Calu3 (cell line): ENCODE measurements at places on chromosomes 2 and 18. TPM values are rescaled to one million over a fixed set of nuclear protein-coding genes. Genes with fewer than 3 reads are reported as not detected.

GRCh38 chr2:234318361-234318760 lies 178.5 kb downstream of the ARL4C start:
- DNase-seq = no peak
- no peaks in the 10 kb centered on the region for H3K4me1 ChIP-seq
- no peaks in the 10 kb centered on the region for H3K27me3 ChIP-seq
- no peak overlapping the region for H3K4me3 ChIP-seq

- no peaks in the 10 kb centered on the region for H3K27me3 ChIP-seq
- no peak overlapping the region for H3K27ac ChIP-seq
- peaks cover 29% of the 10 kb centered on the region for H3K4me1 ChIP-seq
- no peak for DNase-seq
- no peak overlapping the region for H3K4me3 ChIP-seq
Observed at GRCh38 chr2:26455037-26455669, 22.8 kb downstream of the OTOF start.

DNA sequence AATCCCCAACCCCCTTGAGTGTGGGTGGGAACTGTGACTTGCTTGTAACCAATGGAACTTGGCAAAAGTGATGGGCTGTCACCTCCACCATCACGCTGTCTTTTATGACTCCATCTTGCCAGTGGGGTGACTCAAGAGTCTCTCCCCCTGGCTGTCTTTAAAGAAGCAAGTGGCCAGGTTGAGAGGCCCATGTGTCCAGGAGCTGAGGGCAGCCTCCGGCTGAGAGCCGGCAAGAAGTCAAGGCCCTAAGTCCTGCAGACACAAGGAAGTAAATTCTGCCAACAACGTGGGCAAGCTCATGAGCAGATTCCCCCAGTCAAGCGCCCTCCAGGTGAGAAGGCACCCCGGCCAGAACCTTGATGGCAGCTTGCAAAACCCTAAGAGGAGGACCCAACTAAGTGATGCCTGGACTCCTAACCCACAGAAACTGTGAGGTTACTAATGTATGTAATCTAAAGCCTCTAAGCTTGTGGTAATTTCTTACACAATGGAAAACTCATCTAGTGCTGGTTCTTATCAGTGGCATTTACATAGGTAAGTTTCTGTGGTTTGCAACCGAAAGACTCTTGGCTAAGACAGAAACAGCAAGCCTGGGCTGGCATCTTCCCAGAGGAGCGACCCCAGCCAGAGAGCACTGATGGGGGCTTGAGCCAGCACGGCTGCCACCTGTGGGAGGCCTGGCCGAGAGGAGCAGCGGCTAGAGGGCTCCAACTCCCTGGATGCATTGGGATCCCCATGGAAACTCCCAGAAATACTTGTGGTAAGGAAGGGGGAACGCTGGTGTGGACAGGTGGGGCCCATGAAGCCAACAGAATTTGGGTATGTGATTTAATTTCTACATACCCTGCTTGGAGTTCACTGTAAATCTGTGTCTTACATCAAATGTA lies 49.3 kb downstream of the CIB4 start:
- H3K36me3 ChIP-seq = no peaks in the 10 kb centered on the region
- H3K27ac ChIP-seq = no peak overlapping the region
- H3K4me3 ChIP-seq = no peak overlapping the region

GRCh38 chr2:229254206-229254605 lies 16.9 kb downstream of the PID1 start:
- no peaks in the 10 kb centered on the region for H3K27me3 ChIP-seq
- no peak overlapping the region for H3K4me3 ChIP-seq
- DNase-seq = no peak
- H3K27ac ChIP-seq = no peak overlapping the region

DNA sequence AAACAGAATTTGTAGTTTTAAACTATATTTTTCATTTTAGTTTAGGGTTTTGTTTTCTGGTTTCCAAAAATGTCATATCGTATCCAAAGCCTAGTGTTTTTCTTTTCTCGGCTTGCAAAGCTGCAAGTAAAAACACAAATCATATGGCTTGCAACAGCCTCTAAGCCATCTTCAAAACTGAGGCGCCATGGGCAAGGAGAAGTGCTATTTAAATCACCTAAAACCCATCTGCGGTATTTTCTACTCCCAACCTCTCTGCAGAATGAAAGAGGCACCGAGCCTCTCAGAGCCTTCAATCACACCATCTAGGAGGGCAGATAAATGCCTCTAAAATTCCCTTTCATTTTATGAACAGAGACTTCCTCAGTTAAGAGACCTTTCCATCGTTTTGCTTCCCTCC lies 25.2 kb downstream of the FECH start:
- no peak overlapping the region for H3K27ac ChIP-seq
- H3K4me1 ChIP-seq = peaks cover 7% of the 10 kb centered on the region
- H3K4me3 ChIP-seq = no peak overlapping the region

DNA sequence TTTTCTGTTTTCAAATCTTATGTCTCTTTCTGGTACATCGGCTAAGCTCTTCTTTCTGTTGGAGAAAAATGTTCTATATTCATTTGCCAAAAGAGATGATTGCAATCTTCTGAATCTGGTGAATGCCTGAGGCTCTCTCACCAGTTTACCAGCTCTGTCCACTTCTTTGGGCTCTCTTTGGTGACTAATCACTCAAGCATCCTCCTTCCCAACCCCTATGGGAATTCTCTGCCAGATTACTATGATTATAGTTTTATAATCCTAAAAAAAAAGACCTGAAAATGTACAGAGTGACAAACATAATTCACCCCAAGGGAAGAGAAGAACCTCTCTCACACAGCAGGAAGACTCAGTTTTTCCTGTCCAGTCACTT lies 187.3 kb downstream of the CAMKMT start:
- H3K4me1 ChIP-seq = peaks cover 43% of the 10 kb centered on the region
- H3K27ac ChIP-seq = no peak overlapping the region
- H3K4me3 ChIP-seq = no peak overlapping the region
- no peaks in the 10 kb centered on the region for H3K36me3 ChIP-seq
- no peak for DNase-seq
- H3K27me3 ChIP-seq = no peaks in the 10 kb centered on the region

DNA sequence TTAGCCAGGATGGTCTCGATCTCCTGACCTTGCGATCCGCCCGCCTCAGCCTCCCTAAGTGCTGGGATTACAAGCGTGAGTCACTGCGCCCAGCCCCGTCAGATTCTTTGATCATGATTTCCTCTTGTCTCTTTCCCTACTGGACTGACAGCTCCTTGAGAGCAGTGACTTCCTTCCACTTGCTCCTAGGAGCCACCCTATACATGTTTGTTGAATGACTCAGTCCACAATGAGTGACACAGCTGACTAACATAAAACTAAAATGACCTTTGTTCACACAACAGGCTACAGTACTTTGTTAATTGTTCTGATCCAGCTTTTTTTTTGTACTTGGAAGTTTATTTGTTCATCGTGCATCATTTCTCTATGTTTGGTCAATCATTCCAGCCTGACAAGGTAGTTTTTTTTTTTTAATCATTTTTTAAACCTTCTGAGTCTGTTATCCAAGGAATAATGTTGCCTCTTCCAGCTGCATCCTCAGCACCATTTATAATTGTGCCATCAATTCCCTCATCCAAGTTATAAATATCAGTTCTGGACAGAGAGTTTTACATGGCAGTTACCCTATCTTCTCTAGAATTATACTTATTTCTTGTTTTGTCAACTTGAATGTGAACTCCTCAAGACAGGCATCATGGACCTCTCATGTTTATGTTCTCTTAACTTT lies 42.9 kb upstream of the TUBA3E start:
- H3K4me1 ChIP-seq = peaks cover 14% of the 10 kb centered on the region
- DNase-seq = peak; percentile 79
- H3K27me3 ChIP-seq = peaks cover 5% of the 10 kb centered on the region
- H3K36me3 ChIP-seq = peaks cover 7% of the 10 kb centered on the region
- peak overlapping the region; percentile 14 for H3K4me3 ChIP-seq

DNA sequence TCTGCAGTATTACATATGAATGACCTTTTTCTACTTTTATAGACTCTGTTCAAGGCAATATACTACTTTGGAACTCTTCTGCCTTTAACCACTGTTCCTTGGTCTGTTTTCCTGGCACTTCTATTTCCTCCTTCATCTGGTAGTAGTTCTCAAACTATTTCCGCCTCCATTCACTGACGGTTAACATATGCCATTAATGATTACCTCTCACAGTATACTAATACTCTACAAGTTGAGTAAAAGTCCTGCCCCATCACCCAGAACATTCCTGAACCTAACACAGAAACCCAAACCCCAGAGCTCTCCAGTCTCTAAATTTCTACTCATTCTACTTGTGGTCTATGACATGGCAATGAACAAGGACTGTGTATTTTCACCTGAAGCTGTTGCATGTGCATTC lies 4.5 kb downstream of the GFPT1 start:
- peak overlapping the region; percentile 94 for H3K4me3 ChIP-seq
- peaks cover 82% of the 10 kb centered on the region for H3K36me3 ChIP-seq
- H3K27ac ChIP-seq = peak overlapping the region; percentile 84
- peaks cover 38% of the 10 kb centered on the region for H3K4me1 ChIP-seq
- peak; percentile 23 for DNase-seq

- peaks cover 56% of the 10 kb centered on the region for H3K27me3 ChIP-seq
- no peak overlapping the region for H3K4me3 ChIP-seq
Observed at GRCh38 chr2:120622886-120623753, 112.5 kb upstream of the GLI2 start.

GRCh38 chr2:224498991-224499390 lies 86.2 kb downstream of the CUL3 start:
- H3K27ac ChIP-seq = no peak overlapping the region
- no peak for DNase-seq
- H3K4me3 ChIP-seq = no peak overlapping the region
- peaks cover 38% of the 10 kb centered on the region for H3K36me3 ChIP-seq
- H3K4me1 ChIP-seq = no peaks in the 10 kb centered on the region
- no peaks in the 10 kb centered on the region for H3K27me3 ChIP-seq

GRCh38 chr2:58006256-58006951 lies 40.2 kb upstream of the VRK2 start:
- DNase-seq = no peak
- no peak overlapping the region for H3K27ac ChIP-seq
- no peak overlapping the region for H3K4me3 ChIP-seq
- H3K4me1 ChIP-seq = peaks cover 11% of the 10 kb centered on the region

DNA sequence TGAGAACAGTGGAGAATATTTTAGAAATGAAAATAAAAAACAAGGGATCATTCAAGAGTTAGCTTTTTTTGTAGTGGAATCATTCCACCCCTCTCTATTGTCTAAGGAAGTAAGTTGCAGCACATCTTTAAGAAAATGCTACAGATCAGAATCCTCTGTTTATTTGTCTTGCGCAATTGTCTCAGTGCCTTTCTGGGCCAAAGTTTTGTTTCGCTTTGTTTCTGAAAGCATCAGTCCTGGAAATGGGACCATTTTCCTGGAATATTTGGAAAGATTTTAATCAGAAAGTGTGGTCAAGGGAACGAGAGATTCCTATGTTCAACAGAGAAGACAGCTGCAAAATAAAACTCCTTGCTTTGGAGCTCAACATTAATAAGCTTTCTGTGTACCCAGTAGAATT lies 74.0 kb downstream of the NRXN1 start:
- H3K27ac ChIP-seq = no peak overlapping the region
- H3K36me3 ChIP-seq = no peaks in the 10 kb centered on the region
- no peaks in the 10 kb centered on the region for H3K27me3 ChIP-seq
- no peak overlapping the region for H3K4me3 ChIP-seq
- DNase-seq = no peak

DNA sequence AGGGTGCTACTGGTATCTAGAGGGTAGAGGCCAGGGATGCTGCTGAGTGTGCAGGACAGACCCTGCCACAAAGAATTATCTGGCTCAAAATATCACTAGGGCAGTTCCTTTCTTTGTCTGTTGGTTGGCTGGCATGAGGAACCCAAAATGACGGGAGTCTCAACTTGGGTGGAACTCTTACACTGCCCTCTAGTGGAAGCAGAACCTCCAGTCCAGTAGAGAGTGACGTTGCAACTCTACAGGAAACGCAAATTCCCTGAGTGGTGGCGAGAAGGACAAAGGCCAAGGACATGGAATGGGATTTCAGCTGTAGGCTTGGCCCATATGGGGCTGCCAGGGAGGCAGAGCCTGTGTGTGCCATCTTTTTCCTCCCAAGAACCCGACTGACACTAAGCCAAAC lies 47.1 kb downstream of the COPS8 start:
- no peaks in the 10 kb centered on the region for H3K27me3 ChIP-seq
- DNase-seq = no peak
- H3K36me3 ChIP-seq = no peaks in the 10 kb centered on the region
- H3K4me3 ChIP-seq = no peak overlapping the region
- peaks cover 8% of the 10 kb centered on the region for H3K4me1 ChIP-seq

GRCh38 chr18:35999925-36000324 lies 27.4 kb downstream of the RMP24 start:
- no peaks in the 10 kb centered on the region for H3K36me3 ChIP-seq
- no peak for DNase-seq
- no peak overlapping the region for H3K27ac ChIP-seq
- H3K4me1 ChIP-seq = no peaks in the 10 kb centered on the region

EMX1 gene
- total RNA-seq = not detected in 2 replicates

- H3K27me3 ChIP-seq = peaks cover 20% of the 10 kb centered on the region
- H3K4me1 ChIP-seq = peaks cover 15% of the 10 kb centered on the region
Observed at GRCh38 chr2:219446101-219446504, 11.5 kb downstream of the SPEG start.

DNA sequence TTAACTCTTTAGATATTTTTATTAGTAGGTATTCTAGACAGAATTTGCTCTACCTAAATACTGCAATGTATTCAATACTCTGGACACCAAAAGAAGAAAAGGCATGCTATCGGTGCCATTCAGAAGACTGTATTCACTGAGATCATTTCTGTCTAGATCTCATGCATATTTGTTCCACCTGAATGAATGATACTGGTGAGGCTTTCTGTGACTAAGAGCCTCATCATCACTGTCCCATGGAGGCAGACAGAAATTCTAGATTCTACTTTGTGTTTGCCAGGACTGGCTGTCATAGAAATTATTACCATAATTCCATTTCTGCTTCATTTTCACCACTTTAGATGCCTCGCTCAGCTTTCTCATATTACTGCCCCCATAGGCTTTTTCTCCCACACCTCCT lies 340.7 kb downstream of the MBD2 start:
- no peak overlapping the region for H3K27ac ChIP-seq
- H3K36me3 ChIP-seq = no peaks in the 10 kb centered on the region
- H3K4me1 ChIP-seq = no peaks in the 10 kb centered on the region
- DNase-seq = no peak
- H3K27me3 ChIP-seq = no peaks in the 10 kb centered on the region

DNAH7 gene
- 1.7 and 2.5 TPM in 2 replicates for total RNA-seq

GRCh38 chr2:84906108-84906899 lies 848 bp downstream of the TMSB10 start:
- DNase-seq = no peak
- H3K27me3 ChIP-seq = no peaks in the 10 kb centered on the region
- peak overlapping the region; percentile 86 for H3K4me3 ChIP-seq
- H3K4me1 ChIP-seq = peaks cover 23% of the 10 kb centered on the region
- peak overlapping the region; percentile 98 for H3K27ac ChIP-seq

- H3K4me3 ChIP-seq = no peak overlapping the region
- no peaks in the 10 kb centered on the region for H3K36me3 ChIP-seq
- no peaks in the 10 kb centered on the region for H3K4me1 ChIP-seq
Observed at GRCh38 chr2:78407960-78408794, 617.3 kb upstream of the REG3G start.

CLK1 gene
- 73.1 and 83.5 TPM in 2 replicates for total RNA-seq

DNA sequence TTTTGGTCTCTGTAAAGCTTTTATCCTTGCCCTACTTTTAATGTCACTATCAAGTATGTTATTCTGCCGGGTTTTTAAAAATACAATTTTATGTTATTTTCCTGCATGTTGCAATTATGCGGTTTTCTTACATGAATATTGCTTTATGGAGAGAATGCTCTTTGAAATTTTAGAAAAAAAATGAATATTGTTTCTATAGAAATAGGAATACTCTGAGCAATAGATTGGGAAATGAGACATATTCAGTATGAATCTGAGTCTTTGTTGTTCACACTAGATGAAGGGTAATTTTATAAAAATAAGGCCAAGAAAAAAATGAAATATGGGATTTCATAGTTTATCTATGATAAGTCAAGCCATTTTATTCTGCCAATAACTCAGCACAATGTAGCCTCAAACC lies 142.2 kb upstream of the DTNA start:
- no peaks in the 10 kb centered on the region for H3K4me1 ChIP-seq
- no peak for DNase-seq
- no peaks in the 10 kb centered on the region for H3K27me3 ChIP-seq
- no peak overlapping the region for H3K27ac ChIP-seq
- H3K36me3 ChIP-seq = no peaks in the 10 kb centered on the region
